RPMI7951 (cell line): ENCODE measurements at places on chromosomes 16 and 17. TPM values are rescaled to one million over a fixed set of nuclear protein-coding genes. Genes with fewer than 3 reads are reported as not detected.

DNA sequence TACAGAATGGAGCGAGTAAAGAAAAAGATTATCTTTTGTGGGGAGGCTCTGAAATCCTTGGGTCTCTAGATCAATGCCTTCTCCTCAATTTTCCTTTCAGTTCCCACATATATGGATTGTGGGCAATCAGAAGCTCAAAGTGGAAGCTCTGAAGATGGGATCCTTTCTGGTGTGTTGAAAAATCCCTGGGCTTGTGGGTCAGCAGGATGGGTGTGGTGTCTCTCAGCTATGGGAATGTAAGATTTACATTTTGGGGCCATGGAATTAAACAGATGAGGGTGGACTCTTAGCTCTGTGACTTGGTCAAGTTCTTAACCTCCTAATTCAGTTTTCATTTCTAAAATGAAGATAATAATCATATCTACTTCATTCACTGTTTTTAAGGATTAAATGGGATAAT lies 231.9 kb upstream of the CA10 start:
- DNase-seq: peak; percentile 7

The TEDC2 gene
- total RNA-seq: 10.2 and 21.7 TPM in 2 replicates

DNA sequence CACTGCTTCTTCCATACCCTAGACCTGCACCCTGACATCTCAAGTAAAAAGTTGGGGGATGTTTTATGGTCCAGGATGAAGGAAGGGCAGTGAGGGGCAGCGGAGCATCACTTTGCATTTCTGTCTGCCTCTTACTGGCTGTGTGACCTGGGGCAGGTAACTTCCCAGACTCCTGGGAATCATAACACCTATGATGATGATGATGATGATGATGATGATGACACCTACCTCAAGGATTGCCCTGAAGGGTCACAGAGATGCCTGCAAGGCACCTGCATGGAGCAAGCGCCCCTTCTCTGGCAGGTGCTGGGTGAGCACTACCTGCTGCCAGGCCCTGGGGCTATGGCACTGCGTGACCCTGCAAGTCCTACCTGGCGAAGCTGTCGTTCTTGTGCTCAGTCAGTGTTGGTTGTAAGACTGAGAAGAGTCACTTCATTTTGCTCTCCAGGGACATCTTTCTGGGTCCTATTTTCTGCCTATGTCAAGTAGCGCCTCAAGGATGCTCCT lies 46.2 kb upstream of the STH start:
- no peak for DNase-seq

GRCh38 chr17:73126716-73127473 lies 34.4 kb upstream of the SLC39A11 start:
- DNase-seq: peak; percentile 28

GRCh38 chr16:10485698-10486382 lies 94.6 kb downstream of the EMP2 start:
- no peak for DNase-seq

- peak; percentile 65 for DNase-seq
These were observed at the start of gene PIEZO1 for GRCh38 chr16:88785106-88785924. Gene PIEZO1 (minus strand): TSS chr16:88785220. CDS start chr16:88784964, 256 bp downstream.
